WTC11 (cell line): ENCODE measurements at places on chromosomes 6 and 20. TPM values are rescaled to one million over a fixed set of nuclear protein-coding genes. Genes with fewer than 3 reads are reported as not detected.
A peak's percentile ranks its signal among the peaks of the same experiment; 100 is the strongest.

DNA sequence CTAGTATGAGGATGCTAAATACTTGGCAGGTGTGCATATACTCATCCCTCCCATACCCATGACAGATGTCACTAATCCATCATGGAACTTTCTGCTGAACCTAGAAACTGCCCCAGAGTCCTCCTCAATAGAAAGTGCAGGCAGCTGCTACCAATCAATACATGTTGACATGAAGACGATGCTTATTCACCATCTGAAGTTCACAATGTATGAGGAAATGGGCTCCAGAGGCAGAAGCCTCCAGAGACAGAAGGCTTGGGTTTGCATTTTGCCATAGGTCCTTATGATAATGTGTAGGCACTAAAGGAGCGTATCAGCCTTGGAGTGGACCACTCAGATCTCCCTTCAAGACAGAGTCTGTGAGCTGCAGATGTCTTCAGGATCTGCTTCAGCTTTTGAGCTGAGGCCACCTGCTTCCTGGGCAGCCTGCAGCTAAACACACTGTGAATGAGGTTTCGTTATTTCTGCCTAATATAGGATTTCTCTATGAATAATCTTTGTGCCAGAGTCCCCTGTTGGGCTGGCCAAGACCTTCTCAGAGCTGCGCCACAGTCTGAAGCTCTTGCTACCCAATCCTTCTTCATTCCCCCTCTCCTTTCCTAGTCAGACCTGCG is 7.5 kb upstream of the KIAA1755 start:
- no peak overlapping the region for H3K4me3 ChIP-seq
- no peak for DNase-seq
- no peaks in the 10 kb centered on the region for H3K36me3 ChIP-seq
- peaks cover 5% of the 10 kb centered on the region for H3K27me3 ChIP-seq
- no peak overlapping the region for H3K27ac ChIP-seq

- peak overlapping the region; percentile 69 for H3K27ac ChIP-seq
- no peak overlapping the region for H3K4me3 ChIP-seq
- peaks cover 31% of the 10 kb centered on the region for H3K4me1 ChIP-seq
These were observed 71.2 kb downstream of the TIAM2 start for GRCh38 chr6:155066361-155066760.

- DNase-seq: no peak
- peaks cover 16% of the 10 kb centered on the region for H3K36me3 ChIP-seq
- no peak overlapping the region for H3K4me3 ChIP-seq
- peaks cover 14% of the 10 kb centered on the region for H3K4me1 ChIP-seq
These were observed 34.7 kb downstream of the SLC2A4RG start for GRCh38 chr20:63774306-63774705.

GRCh38 chr20:5191829-5192569 is 65.2 kb downstream of the CDS2 start:
- H3K4me1 ChIP-seq: peaks cover 22% of the 10 kb centered on the region
- H3K36me3 ChIP-seq: peaks cover 19% of the 10 kb centered on the region
- no peaks in the 10 kb centered on the region for H3K27me3 ChIP-seq

Gene DCDC2
- 1.4 to 3.2 TPM (median 1.8 TPM) in 3 replicates for total RNA-seq
